ENCODE measurements at places on chromosomes 5 and 9.

GRCh38 chr5:81694726-81695125 is 56.2 kb downstream of the SSBP2 start:
- DNase-seq = no peak

DNA sequence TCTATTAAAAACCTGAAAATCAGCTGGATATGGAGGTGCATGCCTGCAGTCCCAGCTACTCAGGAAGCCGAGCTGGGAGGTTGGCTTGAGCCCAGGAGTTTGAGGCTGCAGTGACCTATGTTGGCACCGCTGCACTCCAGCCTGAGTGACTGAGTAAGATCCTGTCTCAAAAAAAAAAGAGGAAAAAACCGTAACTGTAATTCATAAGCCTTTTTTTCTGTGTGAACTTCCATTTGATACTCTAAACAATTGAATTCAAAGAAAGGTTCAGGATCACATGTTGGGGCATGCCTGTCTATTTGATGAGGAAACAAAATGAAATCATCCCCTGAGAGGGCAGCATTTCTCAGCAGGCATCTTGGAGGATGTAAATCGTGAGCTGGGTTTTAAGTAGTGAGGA is 38.8 kb downstream of the ITGA2 start:
- DNase-seq = no peak

GRCh38 chr5:42228279-42228678 is 195.0 kb upstream of the GHR start:
- DNase-seq = no peak

- DNase-seq = no peak
Observed at GRCh38 chr5:59095480-59095879, 512.6 kb downstream of the RAB3C start.

DNA sequence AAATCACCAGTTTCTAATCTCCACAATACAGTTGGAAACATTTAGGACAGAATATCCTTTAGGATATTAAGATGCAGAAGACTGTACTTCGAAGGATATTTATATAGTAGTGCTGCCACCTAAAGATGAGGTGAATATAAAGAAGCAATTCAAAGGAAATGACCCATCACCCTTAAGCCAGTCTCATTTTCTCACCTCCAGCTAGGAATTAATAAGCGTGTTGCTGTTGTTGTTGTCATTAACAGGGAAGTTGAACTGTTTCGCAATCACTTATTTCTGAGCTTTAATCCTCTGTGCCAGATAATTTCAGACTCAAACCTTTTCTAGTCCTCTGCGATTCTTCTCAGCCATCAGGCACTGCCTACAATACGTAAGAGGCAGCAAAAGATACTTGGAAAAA is 7.8 kb upstream of the PURA start:
- DNase-seq = no peak

DNA sequence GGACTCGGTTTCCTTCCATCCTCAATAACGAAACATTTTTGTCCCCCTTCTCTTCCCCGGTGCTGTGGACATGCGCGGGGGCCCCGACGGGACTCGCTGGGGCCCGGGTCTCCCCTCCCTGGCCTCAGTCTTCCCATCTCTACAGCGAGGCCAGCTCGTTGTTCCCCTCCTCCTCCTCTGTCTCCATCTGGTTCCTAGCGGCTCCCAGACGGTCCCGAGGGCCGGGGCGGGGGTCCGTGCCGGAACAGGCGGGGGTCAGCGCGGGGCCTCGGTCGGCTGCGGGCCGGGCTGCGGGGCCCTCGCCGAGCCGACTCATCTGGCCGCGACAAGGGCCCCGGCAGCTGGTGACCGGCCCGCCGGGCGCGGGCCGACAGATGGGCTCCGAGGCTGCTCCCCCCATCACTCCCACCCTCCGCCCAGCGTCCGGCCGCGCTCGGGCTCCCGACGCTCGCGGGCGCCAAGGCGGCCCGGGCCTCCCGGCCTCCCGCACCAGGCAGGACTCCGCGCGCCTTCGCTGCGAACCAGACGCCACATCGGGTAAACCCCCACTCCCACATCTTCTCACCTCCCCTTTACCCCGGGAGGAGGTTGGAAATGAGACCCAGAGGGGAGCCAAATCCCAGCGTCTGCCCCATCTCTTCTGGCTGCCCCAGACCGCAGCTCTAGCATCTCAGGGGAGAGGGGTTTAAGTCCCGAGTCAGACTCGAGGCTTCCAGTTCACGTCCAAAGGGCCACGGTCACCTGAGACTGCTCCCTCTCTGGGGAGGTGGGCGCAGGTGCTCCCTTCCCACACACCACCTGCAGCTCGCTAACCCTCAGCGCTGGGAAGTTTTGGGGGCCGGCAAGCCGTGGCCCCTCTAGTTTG is 8.1 kb downstream of the BARHL1 start:
- DNase-seq = no peak

- peak; percentile 51 for DNase-seq
Observed at GRCh38 chr5:139760066-139761056, 35.2 kb upstream of the PSD2 start.

- peak; percentile 63 for DNase-seq
Observed at GRCh38 chr9:113649054-113649453, 185.5 kb downstream of the RGS3 start.
